Natural killer cell (primary cell): ENCODE measurements at places on chromosomes 6 and 20. TPM values are rescaled to one million over a fixed set of nuclear protein-coding genes. Genes with fewer than 3 reads are reported as not detected.

OTOR gene
- total RNA-seq: not detected

CST3 gene
- total RNA-seq: 118 TPM

FAM217A gene
- total RNA-seq: not detected

SLC26A8 gene
- total RNA-seq: not detected

TBXT gene
- total RNA-seq: not detected

SIGLEC1 gene
- total RNA-seq: 0.30 TPM

PSORS1C2 gene
- not detected for total RNA-seq

HLA-DPB1 gene
- total RNA-seq: 131 TPM

ANGPT4 gene
- not detected for total RNA-seq

GINS1 gene
- 1.4 TPM for total RNA-seq

COL12A1 gene
- not detected for total RNA-seq

OXT gene
- not detected for total RNA-seq

HLA-DQB1 gene
- total RNA-seq: 24.8 TPM

DNA sequence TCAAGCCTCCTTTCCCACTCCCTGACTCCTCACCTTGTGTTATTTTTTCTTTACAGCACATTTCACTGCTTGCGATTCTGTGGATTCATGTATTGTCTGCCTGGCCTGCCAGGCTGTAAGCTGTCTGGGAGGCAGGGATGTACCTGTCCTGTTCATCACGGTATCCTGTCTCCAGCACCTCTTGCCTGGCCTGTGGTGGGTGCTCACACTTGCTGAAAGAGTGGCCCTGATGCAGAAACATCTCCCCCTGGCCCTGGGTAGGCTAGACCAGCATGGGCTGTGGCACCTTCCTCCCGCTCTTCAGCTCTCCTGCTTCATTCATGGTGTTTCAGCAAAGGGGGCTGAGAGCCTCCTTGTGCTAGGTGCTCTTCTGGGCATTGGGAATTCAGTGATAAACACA lies 60.1 kb upstream of the KCNG1 start:
- DNase-seq: no peak

- DNase-seq: no peak
Observed at GRCh38 chr6:125748406-125749172, 843 bp upstream of the HEY2 start.

DNA sequence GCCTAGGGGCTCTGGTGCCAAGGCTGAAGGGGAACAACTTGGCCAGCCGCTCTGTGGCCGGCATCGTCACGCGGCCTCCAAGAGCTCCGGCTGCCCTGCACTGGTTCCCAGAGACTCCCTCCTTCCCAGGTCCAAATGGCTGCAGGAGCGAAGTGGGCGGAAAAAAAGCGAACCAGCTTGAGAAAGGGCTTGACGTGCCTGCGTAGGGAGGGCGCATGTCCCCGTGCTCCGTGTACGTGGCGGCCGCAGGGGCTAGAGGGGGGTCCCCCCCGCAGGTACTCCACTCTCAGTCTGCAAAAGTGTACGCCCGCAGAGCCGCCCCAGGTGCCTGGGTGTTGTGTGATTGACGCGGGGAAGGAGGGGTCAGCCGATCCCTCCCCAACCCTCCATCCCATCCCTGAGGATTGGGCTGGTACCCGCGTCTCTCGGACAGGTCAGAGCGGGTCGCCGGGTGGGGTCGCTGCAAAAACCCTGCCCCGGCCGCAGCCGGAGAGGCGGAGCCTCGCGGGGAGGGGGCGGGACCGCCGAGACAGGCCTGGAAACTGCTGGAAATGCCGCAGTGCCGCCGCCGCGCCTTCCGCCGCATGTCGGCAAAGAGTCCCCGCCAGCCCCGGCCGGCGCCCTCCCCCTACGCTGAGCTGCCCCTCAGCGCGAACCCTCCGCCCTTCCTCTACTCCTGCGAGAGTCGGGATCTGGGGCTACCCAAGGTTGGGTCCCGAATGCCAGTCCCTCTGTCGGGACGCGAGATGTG lies 814 bp upstream of the HSP90AB1 start:
- DNase-seq: peak; percentile 80

DNA sequence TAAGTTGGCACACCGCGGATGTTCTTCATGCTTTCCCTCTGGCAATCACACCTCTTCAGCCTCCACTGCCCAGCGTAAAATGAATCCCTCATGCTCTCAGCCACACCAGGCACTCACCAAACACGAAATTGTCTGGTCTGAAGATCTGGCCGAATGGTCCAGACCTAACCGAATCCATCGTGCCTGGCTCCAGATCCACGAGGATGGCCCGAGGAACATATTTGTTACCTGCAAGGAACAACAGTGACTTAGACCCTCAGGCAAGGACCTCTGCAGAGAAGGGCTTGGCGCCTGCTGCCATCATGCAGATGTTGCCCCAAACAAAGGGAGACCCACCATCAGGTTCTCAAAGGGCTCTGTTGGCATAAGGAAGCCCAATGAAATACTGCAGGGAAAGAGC lies 1.4 kb downstream of the TUBB2B start:
- no peak for DNase-seq

DNA sequence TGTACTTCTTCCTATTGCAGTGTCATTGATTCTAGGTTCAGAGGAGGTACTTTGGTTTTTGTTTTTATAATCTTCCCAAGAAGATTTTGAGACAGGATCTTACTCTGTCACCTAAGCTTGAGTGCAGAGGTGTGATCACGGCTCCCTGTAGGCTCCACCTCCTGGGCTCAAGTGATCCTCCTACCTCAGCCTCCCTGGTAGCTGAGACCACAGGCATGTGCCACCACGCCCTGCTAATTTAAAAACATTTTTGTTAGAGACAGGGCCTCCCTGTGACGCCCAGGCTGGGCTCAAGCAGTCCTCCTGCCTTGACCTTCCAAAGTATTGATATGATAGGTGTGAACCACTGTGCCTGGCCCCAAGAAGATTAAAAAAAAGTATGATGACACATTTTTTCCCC lies 3.4 kb upstream of the SLC17A5 start:
- peak; percentile 52 for DNase-seq

- peak; percentile 39 for DNase-seq
Observed at GRCh38 chr20:25042531-25043498, 15.1 kb downstream of the ACSS1 start.

- DNase-seq: no peak
Observed at GRCh38 chr6:94680669-94681212, 896.6 kb upstream of the MANEA start.

DNA sequence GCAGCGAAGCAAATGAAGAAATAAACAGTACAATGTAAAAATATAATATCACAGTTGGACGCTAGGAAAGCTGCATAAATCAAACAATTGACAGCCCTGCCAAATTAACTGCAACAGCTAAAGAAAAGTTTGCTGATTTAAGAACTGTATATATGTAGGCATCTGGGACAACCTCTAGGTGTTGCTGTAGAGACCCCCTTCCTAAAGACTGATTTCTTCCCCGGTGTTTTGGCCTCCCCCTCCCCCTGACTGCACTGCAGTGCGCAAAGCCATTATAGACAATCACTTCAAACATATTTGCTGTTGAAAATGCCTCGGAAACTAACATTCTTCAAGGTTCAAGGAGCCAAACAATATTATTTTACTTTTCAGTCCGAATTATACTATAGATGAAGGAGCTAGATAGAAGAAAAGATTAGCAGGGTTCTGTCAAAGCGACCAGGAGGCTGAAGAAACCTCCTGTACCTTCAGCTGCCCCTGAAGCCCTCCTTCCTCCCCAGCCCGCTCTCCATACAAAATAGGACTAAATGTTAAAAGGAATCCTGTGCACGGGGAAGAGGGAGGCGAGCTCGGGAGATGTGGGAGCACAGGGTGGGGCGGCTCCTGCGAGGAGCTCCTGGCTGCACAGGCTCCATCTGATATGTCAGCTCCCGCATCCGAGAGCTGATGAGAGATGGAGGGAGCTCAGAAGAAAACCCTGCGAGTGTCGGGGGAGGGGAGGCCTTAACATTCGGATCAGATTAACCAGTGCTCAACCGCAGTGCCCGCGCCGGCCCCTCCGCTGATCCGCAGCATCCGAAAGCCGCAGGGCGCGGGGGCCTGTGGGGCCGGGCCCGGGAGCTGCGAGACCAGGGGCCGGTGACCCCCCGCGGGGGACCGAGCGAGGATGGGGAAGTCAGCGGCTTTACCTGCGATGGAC lies 822 bp downstream of the ELOVL4 start:
- peak; percentile 66 for DNase-seq

- no peak for DNase-seq
Observed at GRCh38 chr6:123064038-123064437, 68.0 kb downstream of the CLVS2 start.

DNA sequence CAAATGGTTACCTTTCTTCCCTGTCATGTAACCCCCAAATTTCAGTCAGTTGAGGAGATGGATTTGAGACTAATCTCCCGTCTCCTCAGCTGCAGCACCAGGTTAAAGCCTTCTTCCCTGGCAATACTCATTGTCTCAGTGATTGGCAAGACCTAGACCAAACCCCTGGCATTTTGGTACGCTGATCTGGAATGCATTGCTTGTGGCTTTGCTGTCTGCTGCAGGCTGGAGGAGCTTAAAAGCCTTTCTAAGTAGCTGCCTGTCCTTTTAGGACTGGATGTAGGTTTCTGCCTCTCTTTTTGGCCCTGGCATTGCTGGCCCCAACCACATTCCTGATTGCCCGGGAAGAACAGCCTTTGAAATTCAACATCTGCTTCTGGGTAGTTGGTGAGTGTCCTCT lies 729.6 kb upstream of the GJE1 start:
- no peak for DNase-seq

- no peak for DNase-seq
Observed at GRCh38 chr6:159217595-159218275, 48.5 kb downstream of the FNDC1 start.

DNA sequence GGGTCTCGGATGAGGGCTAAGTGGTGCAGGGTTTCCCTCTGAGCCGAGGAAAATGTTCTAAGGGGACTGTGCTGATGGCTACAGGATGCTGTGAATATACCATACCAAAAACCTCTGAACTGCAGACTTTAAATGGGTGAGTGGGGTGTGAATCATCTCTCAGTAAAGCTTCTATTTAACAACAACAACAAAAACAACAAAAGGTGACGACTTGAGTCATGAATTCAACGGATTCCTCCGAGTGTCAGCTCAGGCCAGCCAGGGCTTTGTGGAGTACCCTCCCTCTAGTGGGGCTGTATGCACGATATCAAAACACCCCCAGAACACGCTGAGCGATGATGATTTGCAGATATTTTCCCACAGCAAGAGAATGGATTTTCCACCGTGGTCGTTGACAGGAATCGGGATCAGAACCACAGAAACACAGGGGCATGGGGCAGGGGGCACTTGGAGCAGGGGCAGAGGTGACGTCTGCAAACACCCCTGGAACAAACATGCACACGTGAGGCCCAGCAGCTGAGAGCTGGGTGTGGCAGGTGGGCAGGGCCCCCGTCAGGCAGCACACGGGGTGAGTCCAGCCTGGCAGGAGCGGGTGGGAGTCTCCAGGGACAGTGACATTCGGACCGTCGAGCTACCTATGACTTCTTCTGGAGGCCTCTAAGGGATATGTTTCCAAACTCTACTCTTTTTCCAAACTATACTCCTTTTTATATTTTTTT lies 38.6 kb downstream of the SLC2A4RG start:
- no peak for DNase-seq

- DNase-seq: no peak
Observed at GRCh38 chr6:106102967-106103727, 17.0 kb downstream of the PRDM1 start.

GRCh38 chr6:7159790-7160525 lies 52.2 kb downstream of the RREB1 start:
- DNase-seq: no peak

GRCh38 chr20:36571564-36572504 lies 1.6 kb upstream of the TGIF2 start:
- DNase-seq: no peak

- no peak for DNase-seq
Observed at GRCh38 chr6:14348389-14348788, 230.8 kb downstream of the CD83 start.

DNA sequence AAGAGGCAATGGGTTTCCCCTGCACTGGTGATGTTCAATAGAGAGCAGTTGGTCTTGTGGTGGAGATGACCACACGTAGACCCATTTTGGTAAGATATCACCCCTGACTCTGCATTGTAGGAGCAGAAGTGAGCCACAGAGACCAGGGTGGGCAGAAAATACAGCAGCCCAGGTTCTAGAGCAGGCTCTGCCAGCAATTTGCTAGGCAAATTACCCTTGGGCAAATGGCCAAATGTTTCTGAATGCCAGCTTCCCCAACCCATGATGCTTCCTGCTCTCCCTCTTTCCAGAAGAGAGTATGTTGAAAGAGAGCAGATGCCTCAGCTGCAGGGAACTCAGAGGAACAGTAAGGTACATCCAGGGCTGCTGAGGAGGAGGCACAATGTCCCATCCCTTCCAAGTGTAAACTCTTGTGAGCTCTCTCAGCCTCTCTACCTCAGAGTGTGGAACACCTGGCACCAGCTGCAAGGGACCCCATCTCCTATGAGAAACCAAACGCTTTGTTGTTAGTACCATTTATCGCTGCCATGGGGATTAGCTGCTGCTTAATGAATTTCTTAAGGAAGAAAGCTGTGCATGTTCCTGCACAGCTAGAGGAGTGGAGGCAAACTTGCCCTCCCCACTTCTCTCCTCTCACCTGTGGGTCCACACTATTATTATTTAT lies 317.5 kb upstream of the MOCS1 start:
- DNase-seq: no peak

GRCh38 chr6:26502165-26502564 lies 2.1 kb downstream of the BTN1A1 start:
- DNase-seq: peak; percentile 17

DNA sequence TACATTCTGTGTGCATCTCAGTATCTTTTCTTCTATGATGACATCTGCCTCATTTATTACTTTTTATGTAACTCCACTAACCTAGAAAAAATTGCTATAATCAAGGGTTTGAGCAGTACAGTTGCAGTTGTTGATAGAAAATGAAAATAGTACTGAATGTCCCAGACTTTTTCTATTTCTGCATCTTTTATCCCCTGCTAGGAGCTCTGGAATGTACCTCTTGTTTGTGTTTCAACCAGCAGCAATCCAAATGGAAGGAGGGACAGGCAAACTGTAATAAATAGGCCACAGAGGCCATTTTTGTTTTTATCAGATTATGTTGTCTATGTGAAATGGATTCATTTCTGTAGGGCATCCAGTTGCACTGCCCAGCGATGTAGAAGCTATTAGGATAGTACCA lies 536.9 kb downstream of the KIF16B start:
- no peak for DNase-seq

DNA sequence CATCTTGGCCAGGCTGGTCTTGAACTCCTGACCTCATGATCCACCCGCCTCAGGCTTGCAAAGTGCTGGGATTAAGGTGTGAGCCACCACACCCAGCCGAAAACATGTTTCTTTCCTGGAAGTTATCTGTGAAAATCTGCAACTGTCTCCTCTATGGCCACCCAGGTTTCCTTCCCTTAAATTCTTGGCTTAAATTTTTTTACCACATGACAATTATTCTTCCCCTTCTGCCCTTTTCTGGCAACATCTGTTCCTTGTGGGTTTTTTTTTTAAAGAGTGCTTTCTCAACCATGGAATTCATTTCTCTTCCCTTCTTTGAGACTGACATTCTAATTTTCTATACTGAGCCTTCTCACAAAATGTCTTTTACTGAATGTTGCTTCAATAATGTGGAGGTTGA lies 59.6 kb downstream of the DOK5 start:
- no peak for DNase-seq

GRCh38 chr20:23293689-23294088 lies 56.9 kb upstream of the NXT1 start:
- no peak for DNase-seq

- DNase-seq: no peak
Observed at GRCh38 chr6:16909658-16910360, 148.5 kb upstream of the ATXN1 start.
